Activated T-helper 1 cell treated with anti-CD3 and anti-CD28 coated beads, Interleukin-2, amount 50 U/mL, for 16 hours (primary cell): ENCODE measurements at places on chromosomes 3 and 15.

DNA sequence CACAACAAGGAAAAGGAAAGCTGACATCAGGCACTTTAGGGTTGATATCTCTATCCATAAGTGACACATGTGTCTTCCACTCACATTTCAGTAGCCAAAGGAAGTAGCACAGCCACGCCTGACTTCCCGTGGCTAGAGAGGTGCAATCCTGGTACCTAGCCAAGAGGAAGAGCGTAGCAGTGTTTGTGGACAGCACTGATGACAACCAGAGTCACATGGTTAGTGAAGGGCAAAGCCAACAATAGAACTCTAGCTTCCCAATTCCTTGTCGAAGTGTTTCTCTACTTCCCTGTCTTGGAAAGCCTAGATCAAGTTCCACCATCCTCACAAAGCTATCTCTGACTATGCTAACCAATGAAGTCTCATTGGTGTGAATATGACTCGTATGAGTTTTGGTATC lies 189.2 kb downstream of the RSL24D1 start:
- DNase-seq = no peak

DNA sequence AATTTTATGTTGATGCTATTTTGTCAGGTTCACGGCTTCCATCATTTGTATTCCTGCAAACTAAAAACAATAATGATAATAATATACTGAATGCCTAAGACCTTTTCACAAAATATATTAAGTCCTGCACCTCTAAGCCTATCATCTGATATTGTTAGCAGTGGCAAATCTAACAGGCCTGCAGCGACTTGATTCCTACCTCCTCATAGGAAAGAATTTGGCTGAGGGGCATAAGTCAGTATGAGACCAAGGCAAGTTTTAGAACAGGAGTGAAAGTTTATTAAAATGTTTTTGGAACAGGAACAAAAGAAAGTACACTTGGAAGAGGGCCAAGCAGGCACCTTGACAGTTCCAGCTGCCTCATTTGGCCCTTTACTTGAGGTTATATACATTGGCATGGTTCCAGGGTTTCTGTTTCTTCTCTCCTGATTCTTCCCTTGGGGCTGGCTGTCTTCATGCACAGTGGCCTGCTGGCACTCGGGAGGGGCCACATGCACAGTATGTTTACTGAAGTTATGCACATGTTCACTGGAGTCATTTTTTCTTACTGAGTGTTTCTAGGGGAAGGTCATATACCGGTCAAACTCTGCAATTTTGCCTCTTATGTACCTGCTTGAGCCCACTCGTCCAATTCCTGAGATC lies 418.1 kb downstream of the EPHA6 start:
- DNase-seq = no peak

DNA sequence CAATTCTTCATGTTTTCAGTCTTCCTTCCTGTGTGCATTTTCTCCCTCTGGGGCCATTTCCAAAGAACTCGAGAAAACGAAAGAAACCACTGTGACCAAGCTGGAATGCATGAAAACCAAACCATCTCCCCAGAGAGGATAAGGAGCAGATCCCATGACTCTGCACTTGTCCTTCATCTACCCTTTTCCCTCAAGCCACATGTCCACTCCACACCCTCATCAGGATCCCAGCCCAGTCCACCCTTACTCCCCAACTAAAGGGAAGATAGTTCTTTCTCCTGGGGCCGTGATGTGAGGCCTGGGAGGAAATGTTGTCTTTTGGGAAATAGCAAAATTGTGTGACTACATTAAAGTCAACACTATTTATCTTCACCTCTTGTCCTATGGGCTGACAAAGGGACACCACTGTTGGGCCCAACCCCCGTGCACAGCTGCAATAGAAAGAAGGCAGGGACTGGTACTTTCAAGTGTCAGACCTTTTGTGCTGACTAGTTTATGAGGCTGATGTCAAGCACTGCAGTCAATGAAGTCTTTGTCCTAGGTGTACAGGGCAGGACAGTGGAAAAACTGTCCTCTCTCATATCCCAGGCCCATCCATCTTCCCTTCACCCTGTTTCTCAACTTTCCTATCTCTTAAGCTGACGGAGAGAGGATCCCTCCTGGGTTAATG lies 487.1 kb upstream of the NR2F2 start:
- DNase-seq = no peak

- DNase-seq = no peak
Observed at GRCh38 chr3:185439745-185440466, 58.9 kb downstream of the TMEM41A start.

DNA sequence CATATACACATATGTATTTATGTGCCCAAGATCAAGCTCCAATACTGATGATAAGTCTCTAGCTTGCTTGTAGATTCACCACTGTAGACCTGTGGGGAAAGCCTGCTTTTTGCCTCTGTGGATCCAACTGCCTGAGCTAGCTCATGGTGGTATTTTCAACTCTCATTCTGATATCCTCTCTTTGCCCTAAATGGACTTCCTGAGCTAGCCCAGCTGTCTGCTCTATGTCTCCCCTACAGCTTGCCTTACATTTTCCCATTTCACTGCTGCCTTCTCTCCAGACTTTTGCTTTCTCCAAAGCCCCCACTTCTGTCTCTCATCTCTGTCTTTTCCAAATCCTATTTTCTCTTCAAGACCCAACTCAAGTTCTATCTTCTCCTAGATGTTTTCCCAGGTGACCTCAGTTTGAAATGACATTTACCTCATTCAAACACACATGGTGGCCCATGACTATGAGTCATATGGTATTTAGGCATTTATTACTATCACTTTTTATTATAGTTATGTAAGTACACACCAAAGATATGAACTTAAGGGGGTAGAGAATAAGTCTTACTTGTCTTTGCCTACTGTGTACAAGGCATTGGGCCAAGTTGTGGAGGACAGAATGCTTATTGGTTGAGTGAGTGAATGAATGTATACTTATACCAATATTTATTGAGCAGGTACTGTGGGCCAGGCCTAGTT lies 191.7 kb downstream of the NR1D2 start:
- DNase-seq = no peak

- peak; percentile 24 for DNase-seq
Observed at GRCh38 chr3:72665701-72666446, 182.4 kb downstream of the SHQ1 start.

- DNase-seq = no peak
Observed at GRCh38 chr3:186070550-186070949, 38.3 kb downstream of the ETV5 start.

GRCh38 chr3:69560116-69560515 lies 174.2 kb upstream of the FRMD4B start:
- DNase-seq = no peak

- peak; percentile 30 for DNase-seq
Observed at GRCh38 chr3:15361494-15362214, 29.3 kb upstream of the SH3BP5 start.

- DNase-seq = peak; percentile 15
Observed at GRCh38 chr3:69250014-69250413, 127.6 kb upstream of the LMOD3 start.

DNA sequence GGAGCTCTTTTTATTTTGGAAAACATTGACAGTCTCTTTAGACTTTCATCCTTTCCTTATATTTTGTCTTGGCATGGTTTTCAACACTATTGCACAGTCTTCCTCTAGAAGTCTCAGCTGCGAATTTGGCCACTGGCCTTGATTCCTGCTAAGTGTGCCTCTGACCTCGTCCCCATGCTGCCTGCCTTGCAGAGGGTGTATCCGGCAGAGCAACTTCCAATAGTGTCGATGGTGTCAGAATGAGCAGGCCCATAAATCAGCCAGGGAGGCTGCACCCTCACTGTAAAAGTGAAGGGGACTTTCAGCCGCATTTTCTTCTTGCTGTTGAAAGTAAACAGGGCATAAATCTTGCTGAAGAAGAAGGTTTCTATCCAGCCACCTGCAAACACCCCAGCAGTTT lies 336.7 kb upstream of the TRIM42 start:
- DNase-seq = no peak

DNA sequence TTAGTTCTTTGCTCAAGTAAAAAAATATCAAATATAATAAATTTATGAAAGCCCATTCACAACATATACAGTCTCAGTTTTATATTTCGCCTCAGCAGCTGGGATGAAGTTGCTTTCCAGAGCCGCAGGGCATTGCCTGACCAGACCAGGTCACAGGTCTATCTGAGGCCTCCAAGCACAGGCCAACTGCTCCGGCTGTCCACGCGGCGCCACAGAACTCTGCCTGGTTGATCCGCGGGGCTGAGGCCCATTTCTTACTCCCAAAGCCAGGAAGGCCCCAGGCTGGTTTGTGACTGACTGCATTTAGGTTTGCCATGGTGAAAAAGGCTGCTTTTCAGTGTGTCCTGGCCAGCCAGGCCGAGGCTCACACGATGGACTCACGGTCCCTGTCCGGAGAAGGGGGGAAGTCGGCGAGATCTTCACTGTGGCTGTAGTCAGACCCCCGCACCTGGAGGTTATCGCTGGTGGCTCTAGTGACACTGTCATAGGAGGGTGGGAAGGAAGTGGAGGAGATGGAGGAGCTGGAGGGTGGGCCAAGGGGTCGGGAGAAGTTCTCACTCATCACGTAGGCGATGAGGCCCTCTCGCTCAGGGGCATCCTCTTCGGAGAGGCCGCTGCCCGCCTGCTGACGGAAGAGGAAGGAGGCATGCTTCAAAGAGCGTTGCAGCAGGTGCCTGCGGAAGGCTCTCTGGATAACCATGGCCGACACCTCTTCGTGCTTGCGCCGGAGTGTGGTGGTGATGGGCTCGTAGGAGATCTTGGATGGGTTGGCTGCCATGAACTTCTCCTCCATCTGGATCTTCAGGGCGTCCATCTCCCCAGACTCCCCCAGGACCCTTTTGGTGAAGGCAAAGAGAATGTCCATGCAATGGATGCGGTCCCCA lies 54.1 kb downstream of the EXOG start:
- no peak for DNase-seq

- DNase-seq = no peak
Observed at GRCh38 chr3:38698760-38699159, 49.3 kb upstream of the SCN5A start.

- no peak for DNase-seq
Observed at GRCh38 chr3:146050691-146051090, 110.3 kb downstream of the PLOD2 start.

- no peak for DNase-seq
Observed at GRCh38 chr3:87269723-87270122, 6.7 kb downstream of the POU1F1 start.
